ENCODE measurements at places on chromosomes 12 and 14. TPM values are rescaled to one million over a fixed set of nuclear protein-coding genes. Genes with fewer than 3 reads are reported as not detected.

DNA sequence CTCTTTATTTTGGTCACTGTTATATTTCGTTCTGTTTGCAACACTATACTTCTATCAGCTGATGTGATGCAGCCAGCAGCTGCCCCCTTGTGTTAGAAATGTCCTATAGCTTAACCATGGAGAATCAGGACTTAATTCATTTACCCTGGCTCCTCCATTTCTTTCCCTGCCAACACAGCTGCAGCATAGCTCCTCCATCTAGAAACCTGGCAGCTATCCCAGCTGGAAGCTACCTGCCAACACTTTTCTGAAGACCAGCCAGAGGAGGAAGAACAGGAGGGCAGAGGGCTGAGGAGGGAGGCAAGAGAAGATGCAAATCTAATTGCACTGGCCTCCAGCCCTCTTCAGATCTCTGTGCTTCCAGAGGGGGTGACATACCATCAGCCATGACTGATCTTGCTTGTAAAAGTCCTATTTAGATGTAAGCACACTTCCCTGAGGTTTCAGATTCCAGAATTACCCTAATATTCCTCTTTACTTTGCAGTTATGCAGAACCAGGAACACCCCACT lies 156.8 kb upstream of the TMEM260 start:
- DNase-seq: no peak

GRCh38 chr14:62420847-62421246 lies 624.4 kb downstream of the KCNH5 start:
- no peak for DNase-seq

DNA sequence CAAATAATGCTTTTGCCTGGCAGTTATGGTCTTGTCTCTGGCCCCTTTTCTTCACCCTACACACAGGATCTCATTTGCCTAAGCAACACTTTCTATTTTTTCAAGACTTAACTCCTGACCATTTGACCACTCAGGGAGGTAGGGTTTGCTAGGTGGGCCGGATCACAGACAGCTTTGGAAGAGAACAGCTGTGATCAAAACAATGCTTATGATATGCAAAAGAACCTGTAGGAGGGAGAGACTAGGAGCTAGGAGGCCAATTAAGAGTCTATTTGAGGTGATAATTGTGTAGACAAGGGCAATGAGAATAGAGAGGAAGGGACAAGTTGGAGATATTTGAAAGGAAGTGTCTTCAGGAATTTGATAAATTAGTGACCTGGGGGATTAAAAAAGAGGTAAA lies 12.3 kb upstream of the DACT1 start:
- no peak for DNase-seq

- no peak for DNase-seq
Observed at GRCh38 chr14:90575336-90575735, 178.5 kb downstream of the CALM1 start.

DNA sequence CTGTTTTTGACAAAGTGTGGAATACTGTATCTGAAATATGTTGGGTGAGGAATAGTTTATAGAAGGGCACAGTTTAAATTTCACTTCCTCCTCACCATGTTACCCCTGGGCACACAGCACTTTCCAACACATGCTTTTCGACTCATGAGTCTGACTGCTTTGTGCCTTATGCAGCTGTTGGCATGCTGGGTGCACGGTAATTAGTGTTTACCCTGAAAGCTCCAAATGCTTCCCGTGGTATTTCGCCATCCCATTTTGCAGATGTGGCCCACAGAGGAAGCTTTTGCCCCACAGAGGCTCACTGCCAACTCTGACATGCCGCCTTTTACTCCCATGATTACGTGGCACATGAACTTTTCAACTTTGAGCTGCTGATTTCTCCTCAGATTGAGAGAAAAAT lies 168.6 kb downstream of the PRKCH start:
- DNase-seq: no peak

- peak; percentile 79 for DNase-seq
Observed at GRCh38 chr14:95523051-95523814, 6.8 kb upstream of the SYNE3 start.

DNA sequence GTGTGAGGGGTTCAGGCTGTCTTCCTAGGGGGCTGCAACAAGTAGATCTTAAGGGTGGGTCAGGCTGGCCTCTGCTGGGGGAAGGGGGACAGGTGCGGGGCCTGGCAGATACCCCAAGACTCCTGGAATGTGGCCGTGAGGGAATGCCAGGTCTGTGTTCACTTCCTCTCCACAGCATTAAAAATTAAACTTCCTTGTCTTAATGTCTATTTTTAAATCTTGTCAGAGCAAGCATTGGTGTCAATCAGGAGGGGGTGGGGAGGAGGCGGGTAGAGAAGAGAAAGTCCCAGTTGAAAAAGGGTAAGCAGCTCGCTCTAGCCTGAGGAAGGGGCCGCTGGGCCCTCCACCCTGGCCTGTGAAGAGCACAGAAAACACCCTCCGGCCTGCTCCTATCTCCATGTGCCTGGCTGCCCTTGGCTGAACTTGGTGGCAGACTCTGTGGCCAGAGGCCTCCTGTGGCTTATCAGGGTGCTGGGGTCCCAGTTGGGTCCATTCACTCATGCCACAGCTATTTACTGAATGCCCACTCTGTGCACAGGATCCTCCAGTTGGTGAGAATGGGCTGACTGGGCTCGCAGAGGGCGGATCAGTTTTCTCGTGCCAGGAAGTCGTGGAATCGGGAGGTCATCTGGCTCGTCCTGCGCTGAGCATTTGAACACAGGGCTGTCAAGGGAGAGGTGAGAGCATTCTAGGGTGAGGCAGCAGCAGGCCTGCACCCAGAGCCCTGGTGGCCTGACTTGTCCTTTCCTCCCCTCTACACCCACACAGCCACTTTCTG lies 128.8 kb downstream of the TSPAN9 start:
- DNase-seq: no peak

DNA sequence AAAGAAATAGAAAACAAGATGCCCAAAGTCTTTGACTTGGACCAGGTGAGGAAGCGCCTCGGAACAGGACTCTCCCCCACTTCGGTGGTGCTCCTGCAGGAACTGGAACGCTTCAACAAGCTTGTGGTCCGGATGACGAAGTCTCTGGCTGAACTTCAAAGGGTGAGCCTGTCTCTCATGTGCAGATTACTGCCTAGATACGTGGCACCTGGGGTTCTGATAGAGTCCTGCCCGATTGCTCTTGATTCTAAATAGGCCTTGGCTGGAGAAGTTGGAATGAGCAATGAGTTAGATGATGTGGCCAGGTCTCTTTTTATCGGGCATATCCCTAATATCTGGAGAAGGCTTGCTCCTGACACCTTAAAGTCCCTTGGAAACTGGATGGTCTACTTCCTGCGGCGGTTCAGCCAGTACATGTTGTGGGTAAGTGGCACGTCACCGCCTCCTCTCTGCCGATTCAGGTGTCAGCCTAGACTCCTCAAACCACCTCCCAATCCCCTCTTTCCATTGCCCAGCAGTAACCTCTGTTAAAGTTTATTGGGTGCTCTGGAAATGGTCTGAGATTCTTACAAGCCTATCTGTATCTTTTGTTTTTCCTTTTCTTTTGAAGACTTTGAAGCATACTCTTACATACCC lies 40.8 kb downstream of the CCDC92 start:
- peak; percentile 22 for DNase-seq

- DNase-seq: no peak
Observed at GRCh38 chr12:130508847-130509246, 171.2 kb downstream of the PIWIL1 start.

GRCh38 chr12:57214398-57214781 lies 2.2 kb upstream of the NXPH4 start:
- no peak for DNase-seq

DNA sequence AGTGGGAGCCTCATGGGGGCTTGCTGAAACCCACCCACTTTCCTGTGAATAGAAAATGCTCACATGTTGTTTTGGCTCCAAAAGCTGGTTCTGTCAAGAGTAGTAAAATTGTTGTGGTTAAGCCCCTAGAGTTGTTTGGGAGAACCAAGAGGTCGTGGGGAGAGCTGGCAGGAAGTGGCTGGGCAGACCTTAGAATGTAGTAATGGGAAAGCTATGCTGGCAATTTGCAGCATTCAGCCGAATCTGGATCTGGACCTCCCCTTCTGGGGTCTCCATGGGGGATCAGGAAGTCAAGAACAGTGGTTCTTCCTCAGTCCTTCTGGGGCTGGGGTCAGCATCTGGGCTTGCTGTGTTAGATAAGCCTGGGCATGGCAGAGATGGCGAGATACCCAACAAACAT lies 150.6 kb upstream of the TBX3 start:
- no peak for DNase-seq

DNA sequence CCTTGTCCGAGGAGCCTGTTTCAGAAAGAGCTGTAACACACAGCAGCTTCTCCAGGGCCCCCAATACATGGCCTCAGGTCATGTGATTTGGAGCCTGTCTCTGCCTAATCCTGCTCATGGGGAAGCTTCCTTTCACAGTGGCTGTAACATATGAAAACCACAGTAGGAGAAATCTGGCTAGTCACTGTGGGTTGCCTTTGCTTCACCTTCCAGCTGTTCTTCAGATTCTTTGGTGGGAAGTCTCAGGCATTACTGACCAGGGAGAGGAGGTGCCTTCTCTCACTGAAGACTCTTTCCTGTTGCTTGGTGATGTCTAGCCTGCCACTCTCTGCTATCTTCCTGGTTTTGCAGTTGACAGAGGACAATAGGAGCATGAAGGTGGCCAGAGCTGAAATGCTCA lies 350.6 kb downstream of the DPF3 start:
- peak; percentile 28 for DNase-seq

DNA sequence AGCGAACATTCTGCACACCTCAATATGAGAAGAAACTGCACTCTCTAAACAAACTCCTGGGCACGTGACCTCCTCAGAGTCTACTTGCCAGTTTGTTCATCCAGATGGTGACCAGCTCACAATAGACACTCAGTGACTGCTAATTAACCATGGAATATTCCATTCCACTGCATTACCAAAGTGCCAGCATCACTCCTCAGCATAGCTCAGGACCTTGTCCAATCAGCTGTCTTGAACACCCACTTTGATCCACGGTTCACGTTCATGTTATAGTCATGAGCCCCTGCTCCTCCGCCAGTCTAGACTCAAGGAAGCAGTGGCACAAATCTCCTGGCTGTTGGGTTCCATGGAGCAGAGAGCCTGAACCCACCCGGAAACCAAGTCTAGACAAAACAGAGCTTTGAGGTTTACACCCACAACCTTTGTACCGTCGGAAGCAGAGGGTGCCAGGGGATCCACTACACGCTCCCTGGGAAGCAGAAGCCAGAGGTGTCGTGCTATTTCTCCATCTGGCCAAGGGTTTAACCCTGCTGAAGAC lies 285.3 kb downstream of the ZFP36L1 start:
- DNase-seq: no peak

DNA sequence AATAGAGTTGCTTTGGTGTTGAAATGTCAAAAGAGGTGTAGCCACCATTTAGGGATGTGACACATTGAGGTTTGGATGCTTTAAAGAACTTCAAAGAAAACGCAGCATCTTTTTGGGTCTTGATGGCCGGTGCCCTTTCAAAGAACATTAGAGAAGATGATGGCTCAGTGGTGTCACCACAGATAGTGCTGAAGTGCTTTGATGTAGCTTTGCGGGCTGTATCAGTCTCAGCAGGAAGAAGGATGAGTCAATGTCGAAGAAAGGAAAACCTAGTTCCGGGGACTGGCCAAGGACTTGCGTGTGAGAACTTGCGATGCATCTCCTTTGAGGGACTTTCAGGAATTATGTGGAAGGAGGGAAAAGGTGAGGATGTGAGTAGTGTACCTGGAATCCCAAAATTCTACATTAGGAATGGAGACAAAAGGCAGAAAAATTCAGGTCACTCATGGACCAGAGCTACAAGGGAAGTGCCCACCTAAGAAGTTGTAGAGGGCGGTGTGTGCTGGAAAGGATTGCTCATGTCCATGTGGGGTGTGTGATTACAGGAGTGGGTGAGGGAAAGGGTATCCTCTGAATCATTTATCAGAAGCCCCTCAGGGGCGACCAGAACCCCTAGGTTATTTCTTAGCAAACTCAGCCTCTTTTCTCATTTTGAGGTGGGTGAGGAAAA lies 39.7 kb upstream of the GZMB start:
- DNase-seq: peak; percentile 87

GRCh38 chr14:86088156-86088555 lies 558.2 kb downstream of the FLRT2 start:
- no peak for DNase-seq

GRCh38 chr12:31658471-31659086 lies 909 bp upstream of the ETFBKMT start:
- DNase-seq: no peak

DNA sequence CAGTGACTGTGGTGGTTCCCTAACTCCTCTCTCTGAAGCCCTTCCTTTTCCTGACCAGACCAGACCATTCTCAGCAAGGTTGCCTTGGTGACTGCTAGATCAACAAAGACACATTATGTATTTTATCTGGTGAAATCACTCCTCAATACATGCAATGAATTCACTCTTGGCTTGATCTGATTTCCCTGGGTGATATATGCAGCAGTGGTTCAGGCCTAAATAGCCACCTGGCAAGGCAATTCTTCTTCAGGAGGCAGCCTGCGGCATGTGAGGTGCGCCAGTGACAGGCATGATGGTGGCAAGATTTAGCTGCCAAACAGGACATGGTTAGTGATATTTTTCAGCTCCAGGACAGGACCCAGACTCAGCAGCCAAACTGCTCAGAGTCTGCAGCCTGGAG lies 350.3 kb upstream of the CCDC196 start:
- DNase-seq: no peak

GRCh38 chr12:93776581-93777018 lies 99.4 kb downstream of the CRADD start:
- DNase-seq: no peak

DNA sequence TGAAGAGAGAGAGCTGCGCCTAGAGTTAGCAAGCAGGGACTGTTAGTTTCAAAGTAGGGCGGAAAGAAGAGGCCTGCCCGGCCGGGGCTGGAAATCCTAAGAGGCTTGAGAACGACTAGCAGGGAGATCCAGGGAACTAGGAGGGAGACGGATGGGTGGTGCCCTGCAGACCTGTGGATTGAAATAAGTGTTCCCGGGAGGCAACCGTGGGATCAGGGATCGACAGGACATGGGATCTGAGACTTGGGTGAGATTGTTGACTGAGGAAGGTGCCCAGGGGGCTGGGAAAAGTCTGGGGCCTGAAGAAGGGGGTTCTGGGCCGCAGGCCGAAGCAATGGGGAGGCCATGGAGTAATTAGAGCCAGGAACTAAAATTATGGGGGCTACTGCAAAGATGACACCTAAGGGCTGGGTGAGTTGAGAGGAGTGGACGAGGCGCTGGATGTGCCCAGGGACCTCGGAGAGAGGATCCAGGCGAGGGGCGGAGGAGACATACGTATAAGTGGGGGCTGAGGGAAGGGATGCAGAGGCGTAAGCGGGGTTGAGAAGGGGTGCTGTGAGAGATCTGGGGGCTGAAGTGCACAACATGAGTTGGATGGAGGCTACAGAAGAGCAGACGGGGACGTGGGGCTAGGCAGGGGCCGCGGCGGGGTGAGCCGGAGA lies 635 bp downstream of the LTA4H start:
- no peak for DNase-seq

Gene COCH
- total RNA-seq: 0.14 TPM

Gene KRT4
- not detected for total RNA-seq

Gene TMEM132C
- total RNA-seq: 0.14 TPM

Gene TMEM132D
- total RNA-seq: not detected

Gene ADAMTS20
- not detected for total RNA-seq

Gene IGF1
- total RNA-seq: not detected

Gene DTX1
- total RNA-seq: not detected

Gene RHEBL1
- total RNA-seq: 21.9 TPM

Gene RERG
- total RNA-seq: not detected

Gene CD4
- total RNA-seq: 0.43 TPM

Gene TMEM52B
- total RNA-seq: not detected
